ENCODE measurements at places on chromosomes 7 and 10.

- DNase-seq, result no peak
These were observed 16.0 kb downstream of the TCAF1 start for GRCh38 chr7:143885951-143886350.

DNA sequence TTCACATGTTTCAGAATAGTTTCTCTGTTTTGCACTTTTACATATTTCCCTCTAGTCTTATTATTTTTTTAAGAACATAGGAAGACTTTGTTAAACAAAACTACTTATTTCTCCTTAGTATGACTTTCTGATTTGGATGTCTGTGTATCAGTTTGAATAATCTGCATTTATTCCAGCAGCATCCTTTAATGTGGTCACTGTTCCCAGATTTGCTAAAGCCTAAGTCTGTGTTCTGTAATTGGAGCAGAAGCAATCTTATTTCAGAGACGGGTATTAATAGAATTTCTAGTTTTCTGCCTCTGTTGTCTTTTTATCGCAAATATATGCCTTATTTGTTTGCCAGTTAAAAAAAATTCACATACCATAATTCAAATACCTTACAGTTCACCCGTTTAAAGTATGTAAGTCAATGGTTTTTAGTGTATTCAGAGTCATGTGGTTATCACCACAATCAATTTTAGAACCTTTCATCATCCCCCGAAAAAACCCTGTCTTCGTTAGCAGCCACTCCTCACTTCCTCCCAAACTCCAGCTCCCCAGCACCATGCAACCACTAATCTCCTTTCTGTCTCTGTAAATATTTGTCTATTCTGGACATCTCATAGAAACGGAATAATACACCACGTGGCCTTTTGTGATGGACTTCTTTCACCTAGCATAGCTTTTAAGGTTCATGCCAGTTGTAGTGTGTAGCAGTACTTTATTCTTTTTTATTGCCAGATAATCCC, 58.7 kb downstream of the INPP5F start:
- peak; percentile 26 for DNase-seq

DNA sequence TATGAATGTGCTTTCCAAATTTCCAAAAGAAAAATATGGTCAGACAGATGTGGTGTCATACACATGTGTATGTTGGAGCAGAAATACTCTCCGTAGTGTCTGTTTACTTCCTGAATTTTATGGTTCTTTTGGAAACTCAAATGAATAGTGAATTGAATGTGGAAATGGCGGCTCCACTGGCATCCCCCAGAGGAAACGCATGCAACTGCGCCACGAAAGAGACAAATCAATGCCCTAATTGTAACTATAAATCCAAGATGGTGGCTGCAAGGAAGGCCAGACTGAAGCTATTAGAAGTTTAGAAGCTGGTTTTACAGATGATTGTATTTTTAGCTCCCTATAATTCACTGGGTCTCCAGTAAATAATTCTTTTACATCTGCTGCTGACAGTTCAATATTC, 246.7 kb downstream of the FGFR2 start:
- DNase-seq, result no peak

DNA sequence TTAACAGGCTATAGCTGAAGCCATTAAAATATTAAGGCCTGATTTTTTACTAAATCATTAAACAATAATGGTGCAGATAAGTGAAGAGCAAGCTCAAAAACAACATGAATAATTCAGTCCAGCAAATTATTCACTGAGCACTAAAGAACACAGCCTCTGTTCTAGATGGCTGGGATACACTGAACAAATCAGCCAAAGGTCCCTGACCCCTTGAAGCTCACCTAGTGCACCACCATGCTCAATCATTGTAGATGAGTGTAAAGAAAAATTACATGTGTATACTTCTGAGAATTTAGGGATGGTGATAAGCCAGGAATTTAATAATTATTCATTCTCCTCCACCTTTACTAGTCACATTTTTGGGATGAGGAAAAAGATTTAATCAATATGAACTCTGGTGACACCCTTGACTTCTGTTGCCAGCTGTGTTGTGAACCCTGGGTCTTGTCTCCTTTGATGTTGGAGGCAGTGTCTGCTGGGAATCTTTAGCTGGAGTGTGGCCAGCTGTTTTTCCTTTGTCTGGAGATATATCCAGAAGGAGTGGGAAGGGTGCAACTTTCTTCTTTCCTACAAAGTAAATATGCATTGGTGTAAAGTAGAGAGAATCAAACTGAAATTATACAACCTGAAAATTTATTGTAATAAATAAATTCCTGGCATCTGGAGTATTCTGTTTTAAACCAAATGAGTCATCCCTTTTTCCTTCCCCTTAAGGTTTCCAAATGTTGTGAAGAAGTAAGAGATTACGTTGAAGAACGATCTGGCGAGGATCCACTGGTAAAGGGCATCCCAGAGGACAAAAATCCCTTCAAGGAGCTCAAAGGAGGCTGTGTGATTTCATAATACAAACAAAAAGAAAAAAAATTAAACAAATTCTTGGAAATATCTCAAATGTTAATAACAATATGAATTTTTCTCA, 4.0 kb downstream of the GNGT1 start:
- no peak for DNase-seq

DNA sequence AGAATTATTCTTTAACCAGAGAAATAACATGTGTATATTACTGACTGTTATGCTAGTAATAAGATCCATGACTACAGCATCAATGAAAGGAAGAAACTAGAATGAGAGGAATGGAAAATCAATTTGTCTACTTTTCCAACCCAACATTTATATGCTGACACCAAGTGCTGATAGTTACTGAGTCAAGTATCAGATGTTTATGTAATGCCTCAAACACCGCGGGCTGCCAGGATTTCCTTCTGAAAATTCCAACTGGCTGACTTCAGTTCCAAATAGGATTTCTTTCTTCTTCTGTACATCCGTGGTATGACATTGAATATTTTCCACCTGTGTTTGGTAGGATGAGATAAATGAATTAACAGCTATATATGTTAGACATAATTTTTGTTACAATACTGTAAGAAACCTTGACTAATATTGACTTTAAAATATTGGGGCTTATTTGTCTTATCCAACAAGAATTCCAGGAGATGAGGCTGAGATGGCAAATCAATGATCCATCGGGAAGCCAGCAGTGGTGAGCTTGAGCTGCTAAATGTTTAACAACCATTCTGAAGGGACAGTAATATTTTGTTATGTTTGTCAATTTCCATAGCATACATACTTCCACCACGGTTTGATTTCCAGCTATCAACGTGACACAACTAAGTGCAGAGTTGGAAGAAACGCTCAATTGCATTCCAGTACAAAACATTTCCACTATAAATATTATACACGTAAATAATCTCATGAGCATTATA, 435.2 kb upstream of the AUTS2 start:
- no peak for DNase-seq

DNA sequence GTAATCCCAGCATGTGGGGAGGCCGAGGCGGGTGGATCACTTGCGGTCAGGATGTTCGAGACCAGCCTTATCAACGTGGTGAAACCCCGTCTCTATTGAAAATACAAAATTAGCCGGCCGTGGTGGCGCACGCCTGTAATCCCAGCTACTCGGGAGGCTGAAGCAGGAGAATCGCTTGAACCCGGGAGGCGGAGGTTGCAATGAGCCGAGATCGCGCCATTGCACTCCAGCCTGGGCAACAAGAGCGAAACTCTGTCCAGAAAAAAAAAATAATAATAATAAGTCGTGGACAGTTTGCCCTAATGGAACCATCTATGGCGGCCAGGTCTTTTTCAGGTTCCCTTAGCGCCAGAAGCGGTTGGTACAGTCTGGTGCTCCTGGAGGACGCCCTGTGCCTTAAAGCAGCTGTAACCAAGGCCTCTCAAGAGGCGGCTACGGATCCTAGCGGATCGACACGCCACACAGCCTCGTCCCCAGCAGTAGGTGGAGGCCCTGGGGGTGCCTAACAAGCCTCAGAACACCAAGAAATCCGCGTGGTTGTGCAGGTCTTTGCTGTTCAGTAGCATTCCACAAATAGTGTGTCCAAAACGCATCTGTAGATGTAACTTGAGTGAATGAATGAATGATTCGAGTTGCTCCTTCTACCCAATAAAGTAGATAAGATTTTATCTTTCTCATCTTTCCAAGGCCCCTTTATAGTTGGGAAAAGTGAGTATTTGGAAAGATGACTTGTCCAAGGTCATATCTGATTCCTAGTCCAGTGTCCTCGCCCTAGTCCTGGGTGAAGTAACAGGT, 982 bp downstream of the PGAM1 start:
- no peak for DNase-seq

GRCh38 chr7:54663603-54664234, 95.3 kb downstream of the SEC61G start:
- no peak for DNase-seq

- DNase-seq, result no peak
These were observed 585.2 kb downstream of the PARD3 start for GRCh38 chr10:34229917-34230316.

GRCh38 chr7:19112274-19113001, 5.0 kb downstream of the TWIST1 start:
- no peak for DNase-seq

- no peak for DNase-seq
These were observed 400.1 kb upstream of the ETV1 start for GRCh38 chr7:14389595-14389994.

GRCh38 chr10:129637846-129638245, 170.8 kb downstream of the MGMT start:
- DNase-seq, result no peak

GRCh38 chr7:143454091-143454680, 10.9 kb downstream of the TAS2R60 start:
- DNase-seq, result no peak

GRCh38 chr7:33757563-33758165, 147.7 kb upstream of the BMPER start:
- no peak for DNase-seq

DNA sequence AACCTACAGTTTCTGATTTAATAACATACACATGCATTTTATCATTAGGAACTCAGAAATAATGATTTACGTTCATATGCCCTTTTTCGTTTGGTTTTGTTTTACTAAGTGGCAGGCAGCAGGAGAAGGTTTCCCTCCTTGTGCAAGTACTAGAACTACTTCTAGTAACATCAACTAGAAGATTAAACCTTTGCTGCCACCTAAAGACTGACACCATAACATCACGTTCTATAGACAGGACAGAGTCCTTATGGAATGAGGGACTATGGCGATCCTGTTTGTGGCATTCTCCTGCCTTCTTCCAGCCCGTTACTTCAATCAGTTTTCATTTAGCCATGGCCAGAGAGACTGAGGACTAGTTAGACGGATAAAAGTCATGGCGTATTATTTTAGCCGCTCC, 53.2 kb downstream of the GAD2 start:
- DNase-seq, result peak; percentile 7

GRCh38 chr7:43042302-43042701, 70.1 kb upstream of the HECW1 start:
- DNase-seq, result no peak

- DNase-seq, result no peak
These were observed 192.1 kb upstream of the KLF14 start for GRCh38 chr7:130926001-130926691.

- no peak for DNase-seq
These were observed 739 bp upstream of the CCDC186 start for GRCh38 chr10:114174695-114175188.

DNA sequence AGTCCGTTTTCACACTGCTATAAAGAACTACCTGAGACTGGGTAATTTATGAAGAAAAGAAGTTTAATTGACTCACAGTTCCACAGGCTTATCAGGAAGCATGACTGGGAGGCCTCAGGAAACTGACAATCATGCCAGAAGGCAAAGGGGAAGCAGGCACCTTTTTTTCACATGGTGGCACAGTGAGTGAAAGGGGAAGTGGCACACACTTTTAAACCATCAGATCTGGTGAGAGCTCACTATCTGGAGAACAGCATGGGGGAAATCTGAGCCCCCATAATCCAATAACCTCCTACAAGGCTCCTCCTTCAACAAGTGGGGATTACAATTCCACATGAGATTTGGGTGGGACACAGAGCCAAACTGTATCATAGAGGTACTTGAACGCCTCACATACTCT, 30.0 kb downstream of the AGR3 start:
- DNase-seq, result peak; percentile 86

- no peak for DNase-seq
These were observed 19.5 kb upstream of the PTF1A start for GRCh38 chr10:23172429-23173213.

- no peak for DNase-seq
These were observed 361.7 kb upstream of the SEMA3C start for GRCh38 chr7:81280531-81280930.

- DNase-seq, result no peak
These were observed 66.2 kb upstream of the SRPK2 start for GRCh38 chr7:105454921-105455320.

DNA sequence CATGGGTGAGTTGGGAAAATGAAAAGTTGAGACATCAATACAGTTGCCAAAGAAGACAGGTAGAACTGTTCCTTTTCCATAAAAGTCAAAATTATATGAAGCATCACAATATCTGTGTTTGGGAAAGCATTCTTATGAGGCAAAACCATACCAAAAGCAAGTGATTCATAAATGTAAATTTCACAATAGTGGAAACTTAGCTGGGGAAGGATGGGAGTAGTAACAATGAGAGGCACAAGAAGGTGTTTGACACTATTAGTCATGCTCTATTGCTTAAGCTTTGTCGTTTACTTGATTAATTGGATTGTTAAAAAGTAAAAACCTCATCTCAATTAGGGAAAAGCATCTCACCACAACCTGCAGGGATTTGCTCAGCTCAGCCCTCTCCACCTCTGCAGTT, 240.2 kb downstream of the C7orf25 start:
- DNase-seq, result no peak

DNA sequence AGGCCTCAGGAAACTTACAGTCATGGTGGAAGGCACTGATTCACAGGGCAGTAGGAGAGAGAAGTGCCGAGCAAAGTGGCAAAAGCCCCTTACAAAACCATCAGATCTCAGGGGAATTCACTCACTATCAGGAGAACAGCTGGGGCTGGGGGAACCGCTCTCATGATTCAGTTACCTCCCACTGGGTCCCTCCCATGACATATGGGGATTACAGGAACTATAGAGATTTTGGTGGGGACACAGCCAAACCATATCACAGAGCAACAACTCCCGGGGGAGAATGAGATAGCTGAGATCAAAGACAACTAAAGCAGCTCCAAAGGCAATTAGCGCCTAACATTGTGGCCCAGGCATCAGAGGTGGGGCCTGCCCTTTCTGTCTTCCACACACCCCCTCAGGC, 85.4 kb upstream of the VOPP1 start:
- DNase-seq, result no peak

DNA sequence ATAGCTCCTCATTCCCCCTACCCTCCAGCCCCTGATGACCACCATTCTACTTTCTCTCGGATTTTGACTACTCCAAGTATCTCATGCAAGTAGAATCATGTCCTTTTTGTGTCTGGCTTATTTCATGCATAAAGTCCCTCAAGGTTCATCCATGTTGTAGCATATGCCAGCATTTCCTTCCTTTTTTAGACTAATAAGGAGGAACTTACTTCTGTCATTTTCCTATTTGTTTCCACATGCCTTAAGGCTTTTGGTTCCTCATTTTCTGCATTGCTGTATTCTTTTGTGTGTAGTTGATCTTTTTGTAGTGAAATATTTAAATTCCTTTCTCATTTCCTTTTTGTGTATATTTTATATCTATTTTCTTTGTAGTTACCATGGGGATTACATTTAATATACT, 376.9 kb downstream of the CALN1 start:
- DNase-seq, result peak; percentile 25

Data from GDM1 (cell line).